Stimulated activated CD8-positive, alpha-beta memory T cell treated with anti-CD3 and anti-CD28 coated beads, Interleukin-4, amount 100 ng/mL, for 48 hours (primary cell): ENCODE measurements at places on chromosomes 16 and 17.

DNA sequence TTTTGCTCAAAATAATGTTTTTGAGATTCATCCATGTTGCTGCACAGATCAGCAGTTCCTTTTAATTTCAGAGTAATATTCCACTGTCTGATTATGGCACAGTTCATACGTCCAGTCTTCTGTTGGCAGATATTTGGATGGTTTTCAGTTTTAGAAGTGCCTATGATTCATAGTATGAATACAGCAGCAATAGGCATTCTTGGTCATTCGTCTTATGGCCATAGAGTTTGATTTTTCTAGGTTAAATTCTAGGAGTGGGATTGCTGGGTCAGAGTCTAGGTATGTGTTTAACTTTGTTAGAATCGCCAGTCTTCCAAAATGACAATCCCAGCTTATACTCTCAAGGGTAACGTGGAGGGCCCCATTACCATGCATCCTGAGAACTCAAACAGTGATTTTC, 11.5 kb upstream of the IL34 start:
- DNase-seq = no peak

DNA sequence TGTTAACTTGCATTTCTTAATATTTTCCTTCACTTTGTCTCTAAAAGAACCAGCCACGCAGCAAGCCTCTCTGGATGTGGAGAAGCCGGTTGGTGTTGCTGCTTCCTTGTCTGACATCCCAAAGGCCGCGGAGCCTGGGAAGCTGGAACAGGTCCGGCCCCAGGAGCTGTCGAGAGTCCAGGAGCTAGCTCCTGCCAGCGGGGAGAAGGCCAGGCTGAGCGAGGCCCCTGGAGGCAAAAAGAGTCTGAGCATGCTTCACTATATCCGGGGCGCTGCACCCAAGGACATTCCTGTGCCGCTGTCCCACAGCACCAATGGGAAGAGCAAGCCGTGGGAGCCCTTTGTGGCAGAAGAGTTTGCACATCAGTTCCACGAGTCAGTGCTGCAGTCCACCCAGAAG, 22.8 kb downstream of the GINS2 start:
- DNase-seq = no peak

DNA sequence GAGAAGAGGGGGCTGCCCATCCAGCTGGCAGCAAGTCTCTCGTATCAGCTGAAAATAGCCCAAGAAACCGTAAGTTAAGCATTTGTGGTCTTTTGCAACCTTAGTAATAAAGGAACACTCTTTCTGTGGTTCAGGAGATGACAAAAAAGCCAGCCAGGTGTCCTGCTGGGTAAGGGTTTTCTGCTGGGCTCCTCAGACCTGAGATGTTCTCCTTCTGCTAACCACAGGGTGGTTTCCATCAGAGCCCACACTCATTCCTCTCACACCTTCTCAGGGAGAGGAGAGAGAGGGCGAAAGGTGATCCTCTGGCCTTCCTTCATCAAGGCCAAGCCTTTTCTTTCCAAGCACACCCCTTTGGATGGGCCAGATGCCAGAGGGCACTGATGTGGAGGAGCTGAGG, 70.7 kb downstream of the TEX14 start:
- DNase-seq = no peak

- DNase-seq = no peak
Measured at GRCh38 chr17:5509482-5509881, 23.1 kb downstream of the MIS12 start.

DNA sequence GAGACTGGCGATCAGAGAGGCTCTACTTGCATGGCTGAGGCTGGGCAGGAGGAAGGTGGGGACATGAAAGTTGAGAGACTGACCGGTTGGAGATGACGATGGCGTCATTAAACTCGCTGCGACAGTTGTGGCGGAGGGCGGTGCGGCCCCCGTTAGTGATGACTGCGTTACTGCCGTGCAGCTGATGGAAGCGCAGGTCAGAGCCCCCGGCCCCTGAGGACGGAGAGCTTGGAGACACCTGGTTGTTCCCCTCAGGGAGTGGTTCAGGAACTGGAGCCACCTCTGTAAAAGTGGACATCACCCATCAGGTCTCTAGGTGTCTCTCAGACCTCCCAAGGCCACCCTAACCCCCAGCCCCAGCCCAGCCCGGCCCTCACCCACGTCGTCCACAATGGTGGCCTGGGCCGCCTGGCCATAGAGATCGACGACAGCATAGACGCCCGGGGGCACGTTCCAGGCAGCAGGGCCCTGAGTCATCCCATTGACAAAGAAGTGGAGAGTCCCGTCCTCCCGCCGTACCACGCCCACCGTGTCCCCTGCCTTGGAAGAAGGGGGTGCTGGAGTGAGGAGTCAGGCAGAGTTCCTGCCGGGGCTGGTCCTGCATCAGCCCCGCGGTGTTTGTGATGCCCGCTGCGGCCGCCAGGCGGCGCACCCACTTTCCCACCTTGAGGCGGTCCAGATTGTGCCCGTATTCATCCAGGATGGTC, 5.3 kb downstream of the NEURL4 start:
- DNase-seq = peak; percentile 86

GRCh38 chr17:72124438-72124775, 3.6 kb downstream of the SOX9 start:
- no peak for DNase-seq
